Stimulated activated CD8-positive, alpha-beta memory T cell treated with anti-CD3 and anti-CD28 coated beads, Interleukin-7, amount 100 ng/mL, for 24 hours (primary cell): ENCODE measurements at places on chromosomes 11 and 22.

GRCh38 chr22:18978506-18978905 lies 42.4 kb upstream of the PRODH start:
- DNase-seq, result no peak

GRCh38 chr11:117426297-117426685 lies 98.6 kb downstream of the CEP164 start:
- peak; percentile 61 for DNase-seq

DNA sequence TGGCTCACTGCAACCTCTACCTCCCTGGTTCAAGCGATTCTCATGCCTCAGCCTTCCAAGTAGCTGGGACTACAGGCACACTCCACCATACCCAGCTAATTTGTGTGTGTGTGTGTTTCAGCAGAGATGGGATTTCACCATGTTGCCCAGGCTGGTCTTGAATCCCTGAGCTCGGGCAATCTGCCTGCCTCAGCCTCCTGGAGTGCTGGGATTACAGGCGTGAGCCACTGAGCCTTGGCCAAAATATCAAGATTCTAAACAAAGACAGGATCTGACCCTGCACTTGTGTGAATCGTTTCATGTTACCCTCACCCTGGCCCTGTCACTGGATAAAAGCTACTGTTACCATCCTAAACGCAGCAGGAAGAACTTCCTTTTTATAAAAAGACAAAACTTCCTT lies 15.6 kb upstream of the THY1 start:
- no peak for DNase-seq

DNA sequence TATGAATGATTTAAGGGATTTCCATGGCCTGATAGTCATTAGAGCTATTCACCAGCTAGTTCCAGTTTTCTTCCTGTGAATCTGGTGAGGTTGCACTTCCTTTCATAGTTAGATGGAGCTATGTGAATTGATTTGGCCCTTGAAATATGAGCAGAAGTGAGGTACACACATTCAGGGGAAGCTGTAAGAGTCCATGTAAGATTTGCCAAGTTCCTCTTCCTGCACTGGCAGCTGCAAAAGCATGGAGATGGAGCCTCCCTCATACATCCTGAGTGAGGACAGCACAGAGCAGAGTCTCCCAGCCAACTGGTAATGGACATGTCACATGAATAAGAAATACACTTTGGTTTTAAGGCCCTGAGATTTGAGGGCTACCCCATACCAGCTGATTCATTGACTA lies 111.7 kb downstream of the CD44 start:
- no peak for DNase-seq

DNA sequence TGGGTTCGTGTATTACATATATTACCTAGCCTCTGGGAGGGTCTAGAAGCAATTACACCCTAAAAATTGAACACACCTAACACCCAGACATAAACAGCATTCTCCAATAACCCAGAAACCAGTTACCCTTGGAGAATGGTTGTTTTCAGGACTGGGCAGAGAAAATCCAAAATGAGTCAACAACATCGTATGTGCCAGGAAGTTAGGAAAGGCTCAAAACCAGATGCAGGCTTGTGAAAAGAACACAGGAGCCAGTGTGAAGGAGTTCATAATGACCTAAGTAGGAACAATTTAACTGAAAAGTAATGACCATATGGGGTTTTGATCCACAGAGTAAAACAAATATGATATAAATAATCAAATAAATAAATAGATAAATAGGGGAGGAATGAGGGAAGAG lies 5.1 kb upstream of the CLPB start:
- DNase-seq, result no peak
